ENCODE measurements at places on chromosomes 4 and X.

GRCh38 chrX:68409194-68409593 is 24.1 kb downstream of the OPHN1 start:
- DNase-seq, result no peak

DNA sequence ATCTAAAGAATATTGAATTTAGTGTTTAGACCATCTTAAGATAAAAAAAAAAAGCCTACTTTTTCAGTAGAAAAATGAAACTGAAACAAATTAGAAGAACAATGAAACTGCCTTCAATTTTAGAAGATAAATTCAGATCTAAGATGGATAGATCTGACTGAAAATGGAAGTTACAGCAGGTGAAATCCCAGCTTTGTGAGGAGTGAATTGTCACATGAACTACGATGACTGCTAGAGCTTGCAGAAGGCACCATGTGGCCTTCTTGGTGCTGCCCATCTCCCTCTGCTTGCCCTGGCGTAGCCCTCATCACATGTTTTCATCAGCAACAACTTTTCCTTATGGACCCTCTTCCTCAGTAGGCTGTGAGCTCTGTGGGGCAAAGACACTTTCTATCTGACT is 51.4 kb upstream of the EMCN start:
- DNase-seq, result no peak

GRCh38 chrX:30612250-30612655 is 34.7 kb upstream of the TASL start:
- DNase-seq, result no peak

GRCh38 chrX:153445106-153445855 is 575 bp downstream of the TREX2 start:
- DNase-seq, result no peak

DNA sequence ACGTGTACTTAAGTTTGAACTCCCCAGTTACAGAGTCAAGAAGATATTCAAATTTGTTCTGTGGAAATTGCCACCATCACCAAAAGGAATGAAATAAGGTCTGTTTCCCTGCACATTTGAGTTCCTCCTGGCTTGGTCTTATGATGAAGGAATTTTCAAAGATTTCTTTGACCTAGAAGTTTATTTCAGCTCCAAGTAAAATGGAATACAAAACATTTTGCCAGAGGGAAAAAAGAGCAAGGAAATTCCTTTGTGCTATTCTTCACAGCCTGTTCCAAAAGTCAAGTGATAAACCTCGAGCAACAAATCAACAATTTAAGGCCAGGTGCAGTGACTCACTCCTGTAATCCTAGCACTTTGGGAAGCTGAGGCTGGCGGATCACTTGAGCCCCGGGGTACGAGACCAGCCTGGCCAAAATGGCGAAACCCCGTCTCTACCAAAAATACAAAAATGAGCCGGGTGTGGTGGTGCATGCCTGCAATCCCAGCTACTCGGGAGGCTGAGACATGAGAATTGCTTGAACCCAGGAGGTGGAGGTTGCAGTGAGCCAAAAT is 3.4 kb downstream of the NKRF start:
- DNase-seq, result no peak

DNA sequence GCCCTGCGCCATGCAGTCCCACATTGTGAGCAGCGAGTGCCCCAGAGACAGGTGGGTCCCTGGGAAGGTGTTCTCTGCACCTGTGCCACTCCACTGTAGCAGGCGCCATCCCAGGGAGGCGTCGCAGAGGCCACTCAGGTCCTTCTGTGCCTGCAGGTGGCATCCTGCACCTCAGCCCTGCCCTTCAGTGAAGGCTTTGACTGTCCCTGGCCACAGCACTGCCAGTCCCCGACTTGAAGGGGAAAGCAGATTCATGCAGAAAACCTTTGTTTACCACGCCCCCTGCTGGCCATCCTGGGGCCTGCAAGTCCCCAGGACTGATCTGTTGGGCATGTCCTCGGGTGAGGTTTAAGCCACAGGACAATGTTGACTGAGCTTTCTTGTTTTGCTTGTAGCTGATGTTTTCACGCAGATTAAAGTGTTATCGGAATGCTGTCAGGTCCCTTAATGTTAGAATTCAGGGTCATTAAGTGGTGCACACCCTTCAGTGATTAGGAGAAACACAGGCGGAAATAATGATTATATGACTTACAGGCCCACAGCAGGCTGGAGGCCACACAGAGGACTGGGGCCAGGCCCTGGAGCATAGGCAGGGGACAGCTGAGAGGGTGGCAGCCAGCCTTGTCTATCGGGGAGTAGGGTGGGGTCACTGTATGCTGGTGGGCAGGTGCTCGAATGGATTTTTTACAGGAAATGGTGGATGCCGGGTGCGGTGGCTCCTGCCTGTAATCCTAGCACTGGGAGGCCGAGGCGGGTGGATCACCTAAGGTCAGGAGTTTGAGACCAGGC is 5.0 kb downstream of the TACC3 start:
- peak; percentile 88 for DNase-seq

- peak; percentile 29 for DNase-seq
These were observed 831.5 kb downstream of the STIM2 start for GRCh38 chr4:27692158-27692557.

- no peak for DNase-seq
These were observed 198.9 kb upstream of the ARSJ start for GRCh38 chr4:114178392-114178791.

DNA sequence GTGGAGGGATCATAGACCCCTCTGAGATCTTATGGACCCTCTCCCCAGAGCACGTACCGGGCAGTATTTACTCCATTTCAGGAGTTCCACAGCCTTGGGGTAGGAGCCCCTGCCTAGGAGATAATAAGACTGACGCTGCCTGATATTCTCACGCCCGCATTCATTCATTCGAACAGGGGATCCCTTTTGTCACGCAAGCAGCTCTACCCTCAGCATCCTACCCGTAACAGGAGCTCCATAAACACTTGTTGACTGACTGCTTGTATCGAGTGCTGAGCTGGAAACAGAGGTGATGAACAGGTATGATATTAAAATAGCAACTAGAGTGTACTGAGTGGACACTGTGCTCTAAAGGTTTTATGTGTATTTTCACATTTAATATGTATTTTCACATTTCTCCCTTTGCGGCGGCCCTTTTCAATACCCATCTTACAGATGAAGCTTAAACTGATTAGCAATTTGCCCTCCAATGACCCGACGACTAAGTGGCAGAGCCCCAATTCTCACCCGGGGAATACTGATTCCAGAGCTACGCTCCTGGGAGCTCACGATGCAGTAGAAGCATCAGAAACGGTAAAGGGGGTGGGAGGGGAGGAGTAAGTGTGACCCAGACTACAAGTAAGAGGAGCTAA is 888 bp downstream of the RAB28 start:
- DNase-seq, result peak; percentile 42

GRCh38 chr4:15702941-15703403 is at the start of gene BST1:
BST1 (plus strand) TSS chr4:15703065; CDS start chr4:15703145, 80 bp downstream.
- no peak for DNase-seq

- DNase-seq, result no peak
These were observed 27.4 kb downstream of the FAM13A start for GRCh38 chr4:89029591-89029990.

DNA sequence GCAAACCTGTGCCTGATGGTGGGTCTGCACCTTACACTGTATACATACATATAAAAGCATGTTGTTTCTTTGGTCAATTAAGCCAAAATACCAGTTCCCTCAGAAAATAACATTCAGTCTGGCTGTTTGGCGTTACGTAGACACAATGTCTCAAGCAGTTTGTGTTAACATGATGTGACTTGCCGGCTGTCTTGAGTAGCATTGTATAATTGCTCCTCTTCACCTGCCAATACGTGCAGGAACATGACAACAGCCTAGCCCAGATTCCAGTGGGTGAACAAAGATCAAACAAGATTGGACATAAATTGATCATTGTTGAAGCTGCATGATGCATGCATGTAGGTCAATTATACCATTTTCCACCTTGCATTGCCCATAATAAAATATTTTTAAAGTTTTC is 102.3 kb downstream of the F11 start:
- no peak for DNase-seq

- peak; percentile 54 for DNase-seq
These were observed 229.7 kb upstream of the DKK2 start for GRCh38 chr4:107265859-107266258.

DNA sequence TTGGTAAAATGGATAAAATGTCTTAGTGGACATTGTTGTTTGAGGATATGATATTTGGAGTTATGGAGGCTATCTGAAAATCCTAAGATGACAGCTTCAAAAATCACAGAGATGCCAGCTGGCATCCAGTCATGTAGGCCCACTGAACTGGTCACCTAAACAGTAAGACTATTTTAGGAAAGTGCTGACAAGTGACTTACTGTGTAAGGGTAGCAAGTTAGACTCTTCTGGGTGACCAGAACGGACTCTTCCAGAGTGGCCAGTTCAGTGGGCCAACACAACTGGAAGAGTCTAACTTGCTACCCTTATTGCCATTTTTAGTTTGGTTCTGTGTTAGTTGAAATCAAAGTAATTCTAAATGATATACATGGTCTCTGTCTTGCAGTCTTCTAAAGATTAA is 61.4 kb upstream of the ATP8A1 start:
- DNase-seq, result no peak

GRCh38 chr4:1099270-1099669 is 14.1 kb downstream of the RNF212 start:
- no peak for DNase-seq

GRCh38 chr4:161892951-161893350 is 270.8 kb downstream of the FSTL5 start:
- DNase-seq, result peak; percentile 60

- DNase-seq, result no peak
These were observed 191.6 kb downstream of the VEGFC start for GRCh38 chr4:176601124-176601523.

- DNase-seq, result no peak
These were observed 41.2 kb downstream of the APLN start for GRCh38 chrX:129613596-129613995.

DNA sequence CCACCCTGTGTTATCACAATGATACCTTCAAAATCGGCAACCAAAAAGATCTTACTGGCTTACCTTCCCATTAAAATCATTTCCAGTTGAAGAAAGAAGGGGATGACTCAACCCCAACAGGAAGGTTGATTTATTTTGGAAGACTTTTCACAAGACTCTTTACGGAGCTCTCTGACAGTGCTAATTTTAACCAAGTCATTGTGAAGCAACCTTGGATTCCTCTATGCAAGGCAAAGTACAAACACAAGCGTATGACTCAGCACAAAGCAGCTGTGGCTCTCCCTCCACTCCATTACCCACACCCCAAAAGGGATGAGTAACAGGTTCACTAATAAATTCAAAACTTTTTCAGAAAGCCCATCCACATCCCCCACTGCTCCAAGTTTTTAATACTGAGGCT is 213.8 kb upstream of the FGF13 start:
- DNase-seq, result no peak

- DNase-seq, result no peak
These were observed 21.6 kb downstream of the SH3KBP1 start for GRCh38 chrX:19865567-19866363.

DNA sequence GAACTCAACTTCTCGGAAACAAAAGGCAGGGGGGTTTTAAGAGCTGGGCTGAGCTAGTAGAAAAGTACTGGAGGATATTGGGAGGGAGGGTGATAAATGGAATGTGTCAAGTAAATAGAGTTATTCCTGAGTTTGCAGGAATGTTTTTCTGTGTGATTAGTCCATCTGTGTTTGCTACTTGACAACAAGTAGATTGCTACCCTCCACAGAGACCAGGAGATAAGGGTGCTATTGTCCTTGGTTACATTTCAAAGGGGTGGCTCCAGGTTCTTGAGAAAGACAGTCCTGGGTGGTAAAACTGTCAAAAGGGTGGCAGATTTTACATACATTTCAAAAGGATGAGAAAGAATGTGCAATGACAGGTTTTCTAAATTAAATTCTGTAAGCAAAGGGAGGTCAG is 181.2 kb upstream of the PPP3CA start:
- no peak for DNase-seq

GRCh38 chr4:168059251-168059650 is 33.1 kb upstream of the ANXA10 start:
- no peak for DNase-seq

DNA sequence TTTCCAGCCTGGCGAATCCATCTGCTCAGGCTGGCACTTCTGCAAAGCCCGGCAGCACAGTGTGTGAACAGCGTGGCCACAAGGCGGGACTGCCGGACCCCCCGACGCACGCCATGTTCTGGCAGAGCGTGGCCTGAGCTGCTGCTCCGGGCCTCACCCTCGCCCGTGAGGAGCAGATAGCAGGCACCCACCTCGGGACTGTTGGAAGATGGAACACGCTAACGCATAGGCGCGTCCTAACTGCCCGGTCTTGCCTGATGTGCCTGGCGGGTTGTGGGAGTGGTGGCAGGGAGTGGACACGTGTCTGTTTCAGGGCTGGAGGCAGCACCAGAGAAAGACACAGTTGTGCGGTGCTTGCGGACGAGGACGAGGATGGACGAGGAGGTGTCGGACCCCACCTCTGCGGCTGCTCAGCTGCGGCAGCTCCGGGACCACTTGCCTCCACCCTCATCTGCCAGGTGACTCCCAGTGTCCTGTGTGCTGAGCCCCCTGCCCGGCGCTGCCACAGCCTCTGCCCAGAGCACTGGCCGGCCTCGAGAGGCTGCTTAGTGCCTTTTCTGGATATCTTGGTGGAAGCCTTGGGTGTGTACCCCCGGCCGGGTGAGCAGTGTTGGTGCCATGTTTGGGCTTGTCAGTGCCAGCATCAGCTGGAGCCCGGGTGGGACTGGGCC is 28.2 kb downstream of the UVSSA start:
- no peak for DNase-seq

DNA sequence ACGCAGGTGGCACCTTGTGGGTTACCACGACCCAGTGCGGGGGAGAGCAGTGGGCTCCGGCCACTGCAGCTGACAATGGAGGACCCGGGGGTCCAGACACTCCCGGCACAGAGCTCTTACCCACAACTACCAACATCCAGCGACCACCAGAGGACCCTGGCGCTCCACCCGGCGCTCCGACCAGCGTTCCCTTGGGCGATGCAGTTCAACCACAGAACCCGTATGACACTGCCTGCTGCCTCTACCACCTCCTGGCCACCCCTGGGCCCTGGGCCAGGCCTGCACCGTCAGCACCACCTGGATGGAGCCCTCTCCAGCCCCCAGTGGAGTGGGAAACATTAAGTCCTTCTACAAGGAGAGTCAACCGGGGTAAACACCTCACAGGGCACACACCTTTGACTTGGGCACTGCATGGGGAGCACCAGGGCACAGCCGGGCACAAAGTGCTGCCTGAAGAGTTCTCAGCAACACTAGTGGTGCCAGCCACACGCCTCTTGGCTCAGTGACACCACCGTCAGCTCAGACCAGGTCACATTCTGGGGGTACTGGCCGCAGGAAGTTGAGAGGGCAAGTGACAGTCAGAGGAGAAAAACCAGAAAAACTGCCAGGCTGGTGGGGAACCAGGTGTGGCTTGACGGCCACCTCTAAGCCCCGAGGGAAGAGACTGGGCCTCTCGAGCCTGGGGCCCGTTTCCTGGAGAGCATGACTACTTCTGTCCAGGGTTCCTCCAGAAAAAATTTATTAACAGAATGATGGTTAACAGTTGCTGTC is 2.6 kb downstream of the CTBP1 start:
- no peak for DNase-seq

GRCh38 chrX:153845195-153845594 is 14.9 kb upstream of the PDZD4 start:
- DNase-seq, result no peak
